ENCODE measurements at places on chromosomes 4 and X.

DNA sequence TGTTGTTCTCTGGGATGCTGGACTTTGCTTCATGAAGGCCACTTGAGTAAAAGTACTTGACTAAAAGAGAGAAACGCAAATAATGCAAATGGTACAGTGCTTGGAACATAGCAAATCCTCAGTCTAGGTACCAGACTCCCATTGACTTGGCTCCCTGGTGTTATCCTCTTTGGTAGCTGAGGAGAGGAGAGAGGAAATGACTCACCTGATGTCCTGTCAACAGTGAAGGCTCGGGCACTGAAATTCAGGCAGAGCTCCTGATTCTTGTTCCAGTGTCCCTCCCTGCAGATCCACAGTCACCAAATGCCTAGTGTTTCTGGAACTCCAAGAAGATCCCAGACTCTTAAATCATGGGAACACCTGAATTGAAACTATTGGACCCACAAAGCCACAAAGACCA lies 22.5 kb upstream of the TCEAL4 start:
- no peak for DNase-seq

DNA sequence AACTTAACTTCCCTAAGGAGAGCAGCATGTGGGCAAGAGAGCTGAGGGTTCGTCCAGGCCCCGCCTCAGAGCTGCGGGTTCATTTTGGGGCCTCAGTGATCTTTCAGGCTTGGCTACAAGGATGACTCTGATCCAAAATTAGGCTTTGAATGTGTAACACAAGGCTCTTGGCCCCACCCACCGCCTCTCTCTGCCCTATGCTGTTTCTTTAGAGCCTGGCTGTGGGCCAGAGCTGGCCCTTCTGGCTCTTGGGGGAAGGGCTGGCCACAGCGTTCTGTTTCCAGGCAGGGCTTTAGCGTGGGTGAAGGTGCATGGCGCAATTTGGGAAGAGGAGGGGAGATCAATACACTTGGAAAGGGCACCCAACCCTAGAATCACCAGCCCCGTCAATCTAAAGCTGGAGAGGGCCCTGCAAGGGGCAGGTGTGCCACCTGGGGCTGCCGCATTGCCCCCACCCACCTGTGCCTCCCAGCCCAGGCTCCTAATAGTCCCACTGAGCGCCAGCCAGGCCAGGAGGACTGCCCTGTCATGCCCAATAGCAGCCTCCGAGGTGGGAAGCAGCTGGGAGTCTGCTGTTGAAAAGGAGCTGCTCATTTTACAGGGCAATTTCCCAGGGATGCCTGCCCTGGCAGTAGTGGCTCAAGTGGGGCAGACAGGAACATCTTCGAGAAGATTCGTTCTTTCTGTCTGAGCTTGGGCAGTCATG lies 84.5 kb upstream of the MAML3 start:
- DNase-seq, result no peak

DNA sequence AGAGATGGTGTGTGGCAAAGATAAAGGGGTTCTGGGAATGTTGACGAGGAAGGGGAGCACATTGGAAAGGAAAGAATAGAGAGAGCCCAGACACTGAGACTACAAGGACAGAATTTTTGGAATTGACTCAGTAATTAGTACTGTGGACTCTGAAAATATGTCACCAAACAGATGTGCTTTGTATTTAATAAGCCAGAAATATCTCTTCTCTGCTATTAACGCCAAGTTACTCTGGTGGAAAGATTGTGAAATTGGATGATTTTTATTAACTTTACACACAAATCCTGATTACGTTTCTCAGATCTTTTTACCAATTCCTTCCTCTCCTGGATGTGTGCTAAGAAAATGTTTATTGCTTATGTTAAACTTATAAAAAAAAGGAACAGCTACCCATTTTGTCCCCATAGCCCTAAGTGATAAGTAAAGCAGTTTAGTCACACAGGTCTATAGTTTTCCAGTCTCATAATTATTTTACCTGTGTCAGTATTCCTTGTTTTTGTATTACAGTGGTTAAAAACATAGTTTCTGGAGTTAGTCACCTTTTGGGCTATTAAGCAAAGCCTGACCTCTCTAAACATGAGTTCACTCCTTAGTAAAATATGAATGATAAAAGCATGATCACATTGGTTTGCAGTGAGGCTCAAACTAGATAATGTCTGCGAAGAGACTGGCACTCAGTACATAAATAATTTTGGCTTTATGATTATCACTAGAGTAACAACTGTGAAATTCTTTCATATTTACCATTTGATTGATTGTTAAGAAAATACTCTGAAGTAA lies 1068.3 kb downstream of the STIM2 start:
- no peak for DNase-seq

DNA sequence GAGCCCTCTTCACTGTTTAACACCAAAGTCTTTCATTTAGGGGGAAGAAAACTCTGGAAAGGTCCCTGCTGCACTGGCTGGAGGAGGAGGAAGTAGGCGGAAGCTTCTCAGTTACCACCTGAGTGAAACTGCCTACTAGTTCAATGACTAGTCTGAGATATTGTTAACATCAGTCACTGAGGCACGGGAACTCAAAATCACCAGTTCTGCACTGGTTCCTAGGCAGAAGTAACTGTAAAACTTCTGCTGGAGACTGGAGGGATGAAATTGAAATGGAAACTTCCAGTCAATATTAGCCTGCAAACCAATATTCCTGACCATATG lies 178.3 kb downstream of the SNCA start:
- DNase-seq, result no peak

DNA sequence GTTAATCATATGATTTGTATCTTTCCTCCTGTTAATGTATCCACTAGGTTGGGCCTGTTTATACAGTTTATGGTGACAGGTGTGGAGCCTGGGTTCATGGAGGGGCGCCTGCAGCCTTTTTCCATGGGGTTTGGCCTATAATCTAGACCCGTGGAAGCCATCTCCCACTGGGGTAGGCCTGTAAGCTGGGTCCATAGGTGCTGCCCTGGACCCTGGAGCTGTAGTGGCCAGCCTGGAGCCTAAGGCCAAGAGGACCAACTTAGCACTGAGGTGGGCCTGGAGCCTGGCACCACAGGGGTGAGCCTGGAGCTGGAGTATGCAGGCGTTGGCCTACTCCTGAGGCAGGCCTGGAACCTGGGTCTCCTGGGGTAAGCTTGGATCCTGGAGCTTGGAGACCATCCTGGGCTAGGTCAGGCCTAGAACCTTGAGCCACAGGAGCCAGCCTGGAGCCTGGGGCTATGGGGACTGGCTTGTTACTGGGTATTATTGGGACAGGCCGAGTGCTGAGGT lies 249.4 kb upstream of the HTR2C start:
- no peak for DNase-seq

DNA sequence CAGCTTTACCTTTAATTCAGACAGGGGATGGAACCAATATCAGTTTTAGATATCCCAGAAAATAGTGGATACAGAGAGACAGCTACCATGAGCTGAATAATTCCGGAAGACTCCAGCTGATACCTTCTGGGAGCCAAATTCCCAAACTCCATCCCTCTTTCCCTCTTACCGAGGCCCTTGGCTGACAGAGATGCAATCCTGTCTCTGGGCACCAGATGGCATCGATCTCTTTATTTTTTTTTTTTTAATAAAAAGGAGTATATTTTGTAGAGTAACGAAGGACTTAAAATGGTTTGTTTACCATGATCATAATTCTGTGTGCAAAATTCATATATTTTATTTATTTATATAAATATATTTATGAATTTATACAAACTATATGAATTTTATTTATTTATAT lies 31.0 kb downstream of the RAB40A start:
- DNase-seq, result no peak

GRCh38 chr4:147591106-147591505 lies 26.1 kb upstream of the TMEM184C start:
- no peak for DNase-seq

DNA sequence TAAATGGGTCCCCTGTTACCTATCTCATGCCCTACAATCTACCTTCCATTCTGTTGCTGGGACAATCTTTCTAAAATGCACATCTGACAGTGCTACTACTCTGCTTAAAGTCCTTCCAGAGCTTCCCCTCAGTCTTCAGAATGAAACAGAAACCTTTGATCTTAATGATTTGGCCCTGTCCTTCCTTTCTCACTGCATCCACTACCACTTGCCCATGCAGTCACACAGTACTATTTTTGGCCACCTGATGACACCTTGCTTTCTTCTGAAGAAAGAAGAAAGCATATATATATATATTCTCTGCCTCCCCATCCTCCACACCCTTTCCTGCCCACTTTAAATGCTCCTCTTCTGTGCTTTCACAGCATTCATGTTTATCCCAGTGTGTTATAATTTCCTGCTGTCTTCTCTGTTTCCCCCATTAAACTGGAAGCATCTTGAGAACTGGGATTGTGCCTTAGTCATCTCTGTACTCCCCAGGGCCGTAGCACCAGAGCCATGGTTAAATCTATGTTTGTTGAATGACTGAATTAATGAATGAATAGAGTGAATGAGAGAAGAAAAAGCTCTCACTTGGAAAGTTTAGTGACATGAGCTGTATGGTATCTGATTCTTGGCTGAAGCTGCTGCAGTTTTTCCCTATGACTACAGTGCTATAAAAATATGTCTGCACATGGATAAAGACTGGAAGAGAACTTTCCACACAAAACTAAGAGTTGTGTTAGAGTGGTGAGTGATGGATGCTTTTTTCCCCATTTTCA lies 56.2 kb downstream of the RTL9 start:
- no peak for DNase-seq

DNA sequence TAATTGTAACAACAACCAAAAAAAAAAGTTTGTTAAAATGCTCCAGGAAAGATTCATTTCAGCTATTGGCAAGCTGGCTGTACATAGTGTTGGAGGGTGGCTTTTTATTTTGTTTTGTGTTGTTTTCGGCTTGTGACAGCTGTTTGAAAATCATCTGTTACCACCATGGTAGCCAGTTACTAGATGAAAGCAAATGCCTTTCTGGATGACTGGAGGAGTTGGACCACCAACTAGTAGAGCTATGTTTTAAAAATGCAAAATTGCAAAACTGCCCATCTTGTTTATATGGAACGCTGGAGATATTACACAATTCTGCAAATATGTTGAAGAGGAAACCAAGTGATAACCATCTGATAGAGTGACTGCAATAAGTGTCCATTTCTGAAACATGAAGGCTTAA lies 53.2 kb upstream of the TNIP3 start:
- no peak for DNase-seq

GRCh38 chr4:165199722-165200121 lies 7.6 kb upstream of the KLHL2 start:
- DNase-seq, result no peak

DNA sequence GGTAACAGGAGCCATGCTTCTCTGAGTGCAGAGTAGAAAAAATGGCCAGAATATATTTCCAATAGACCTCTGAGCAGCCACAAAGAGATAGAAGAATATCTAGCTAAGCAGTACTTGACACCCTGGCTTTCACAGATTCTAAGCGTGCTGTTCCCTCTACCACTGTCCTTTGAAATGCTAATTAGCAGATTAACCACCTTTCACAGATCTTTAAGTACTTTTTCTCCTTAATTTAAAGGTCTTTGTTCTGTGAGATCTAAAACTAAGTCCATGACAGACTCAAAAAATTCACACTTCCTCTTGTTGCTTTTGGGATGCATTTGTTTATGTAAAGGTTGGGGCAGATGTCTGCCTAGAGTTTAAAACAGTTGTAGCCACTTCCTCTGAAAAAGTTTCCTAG lies 28.3 kb upstream of the MAGEC2 start:
- no peak for DNase-seq

DNA sequence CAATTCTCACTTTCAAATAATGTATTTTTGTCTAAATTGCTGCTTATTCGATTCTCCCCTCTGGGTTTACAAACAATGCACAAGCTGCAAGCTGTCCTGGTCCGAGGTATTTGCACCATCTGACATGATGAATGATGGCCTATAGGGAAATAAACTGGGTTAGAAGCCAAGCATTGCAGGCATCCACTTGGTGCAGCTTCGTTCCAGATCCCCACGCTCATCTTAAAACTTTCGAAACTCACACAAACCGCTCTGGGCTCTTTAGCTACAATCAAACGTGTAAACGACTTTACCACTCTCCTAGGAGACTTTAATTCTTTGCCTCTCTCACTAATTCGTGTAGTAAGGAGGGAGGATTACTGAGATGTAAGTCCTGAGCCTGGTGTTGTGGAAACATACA lies 19.0 kb downstream of the PHKA2 start:
- DNase-seq, result no peak

GRCh38 chr4:136241221-136241986 lies 1290.9 kb downstream of the PCDH18 start:
- DNase-seq, result no peak

- DNase-seq, result no peak
Observed at GRCh38 chr4:88985088-88985773, 71.8 kb downstream of the FAM13A start.

DNA sequence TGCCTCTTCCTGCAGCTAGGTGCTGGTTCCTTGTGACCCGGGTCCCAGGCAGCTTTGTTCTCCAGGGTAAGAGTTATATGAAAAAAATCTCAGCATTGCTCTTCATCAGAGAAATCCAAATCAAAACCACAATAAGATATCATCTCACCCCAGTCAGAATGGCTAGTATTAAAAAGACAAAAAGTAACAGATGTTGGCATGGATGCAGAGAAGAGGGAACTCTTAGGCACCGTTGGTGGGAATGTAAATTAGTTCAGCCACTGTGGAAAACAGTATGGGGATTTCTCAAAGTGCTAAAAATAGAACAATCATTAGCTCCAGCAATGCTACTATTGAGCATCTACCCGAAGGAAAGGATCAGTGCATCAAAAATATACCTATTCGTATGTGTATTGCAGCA lies 61.5 kb downstream of the SORCS2 start:
- DNase-seq, result no peak

DNA sequence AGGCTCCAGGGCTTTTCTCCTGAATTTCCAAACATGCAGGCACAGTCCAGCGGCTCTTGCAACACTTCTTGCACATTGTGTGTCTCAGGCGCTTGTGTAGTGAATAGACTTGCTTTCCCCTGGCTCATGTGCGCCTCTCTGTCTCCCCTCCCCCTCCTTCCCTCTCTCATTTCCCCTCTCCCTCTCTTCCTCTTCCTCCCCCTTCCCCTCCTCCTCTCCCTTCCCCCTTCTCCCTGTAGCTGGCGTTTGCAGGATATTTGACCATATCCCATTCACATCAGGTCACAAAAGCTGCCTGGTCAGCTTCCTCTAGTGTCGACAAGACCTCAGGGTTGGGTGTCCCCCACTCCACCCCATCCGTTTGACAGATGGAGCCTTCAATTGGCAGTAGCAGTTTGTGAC lies 2.4 kb downstream of the CHST7 start:
- no peak for DNase-seq

- DNase-seq, result no peak
Observed at GRCh38 chr4:1815997-1816860, 23.1 kb downstream of the FGFR3 start.

DNA sequence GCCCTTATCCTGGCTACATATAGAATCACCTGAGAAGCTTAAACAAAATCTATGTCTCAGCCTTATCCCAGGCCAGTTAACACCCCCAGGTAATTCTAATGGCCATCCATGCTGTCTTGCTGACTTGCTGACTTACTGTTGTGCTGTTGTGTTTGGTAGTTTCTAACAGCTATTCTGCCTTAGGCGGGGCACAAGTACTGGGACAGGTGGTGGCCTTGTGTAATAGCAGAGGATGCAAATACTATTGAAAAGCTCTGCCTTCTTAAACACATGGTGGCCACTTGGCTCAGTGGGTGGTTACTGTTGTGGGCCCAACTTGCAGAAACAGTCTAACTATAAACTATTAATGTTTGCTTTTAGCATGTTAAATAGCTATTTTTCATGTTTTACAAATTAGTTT lies 56.2 kb downstream of the CDS1 start:
- no peak for DNase-seq
